ENCODE measurements at places on chromosomes 4 and X.

GRCh38 chr4:101135371-101136010 is 211.8 kb downstream of the PPP3CA start:
- DNase-seq: no peak

DNA sequence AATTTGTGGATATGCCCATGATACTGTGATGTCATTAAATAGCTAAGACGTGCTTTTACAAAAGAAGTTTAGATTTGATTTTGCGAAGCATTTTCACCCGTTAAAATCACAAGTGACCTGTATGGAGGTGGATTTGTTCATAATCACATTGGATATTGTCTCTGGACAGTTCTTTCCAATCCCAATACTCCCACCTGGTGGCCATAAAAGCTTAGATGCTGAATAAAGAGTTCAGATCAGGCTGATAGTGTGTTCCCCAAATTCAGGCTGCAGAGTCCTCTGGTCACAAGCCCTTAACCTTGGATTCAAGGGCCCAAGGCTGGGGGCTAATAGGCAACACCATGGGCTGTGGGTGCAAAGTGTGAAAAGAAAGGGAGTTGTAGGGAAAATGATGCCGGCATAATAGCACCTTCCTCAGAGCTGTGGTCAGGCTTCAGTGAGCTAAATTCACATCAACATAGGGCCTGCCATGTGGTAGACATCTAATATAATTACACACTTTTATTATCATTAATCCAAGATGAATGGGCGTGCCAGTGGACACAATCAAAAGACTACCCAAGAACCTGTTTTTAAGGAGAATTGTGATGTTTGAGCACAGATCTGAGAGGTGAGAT is 28.1 kb downstream of the SMIM43 start:
- DNase-seq: no peak

GRCh38 chrX:154595559-154596249 is 10.8 kb downstream of the CTAG1A start:
- DNase-seq: no peak

GRCh38 chrX:137401092-137401491 is 164.8 kb upstream of the ZIC3 start:
- no peak for DNase-seq

DNA sequence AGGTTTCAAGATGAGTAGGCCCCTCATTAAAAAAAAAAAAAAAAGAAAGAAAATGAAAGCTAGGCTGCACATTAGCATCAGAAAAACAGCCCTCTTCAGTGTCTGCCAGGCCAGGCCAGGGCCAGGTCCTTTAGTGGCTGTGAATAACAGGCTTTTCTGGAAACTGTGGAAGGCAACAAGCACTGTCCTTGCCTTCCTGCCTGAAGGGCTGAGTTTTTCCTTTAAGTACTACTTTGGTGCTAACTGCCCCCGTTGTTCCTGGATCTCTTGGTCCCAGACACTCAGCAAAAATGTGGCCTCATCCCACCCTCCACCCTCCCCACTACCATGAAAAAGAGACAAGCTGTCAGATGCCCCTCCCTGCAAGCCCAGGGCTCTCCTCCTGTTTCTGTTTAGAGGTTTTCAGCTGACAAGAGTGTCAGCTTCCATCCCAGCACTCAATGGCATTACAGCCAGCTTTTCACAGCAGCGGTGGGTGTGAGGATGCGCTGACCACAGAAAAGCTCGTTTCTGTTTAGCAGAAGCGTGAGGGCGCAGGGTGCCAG is 174.2 kb downstream of the NHS start:
- DNase-seq: no peak

- DNase-seq: no peak
Observed at GRCh38 chr4:113541933-113542332, 219.6 kb downstream of the CAMK2D start.

GRCh38 chr4:7843831-7844593 is 95.6 kb downstream of the AFAP1 start:
- peak; percentile 59 for DNase-seq

GRCh38 chr4:8769645-8770517 is 101.8 kb downstream of the HMX1 start:
- no peak for DNase-seq

- no peak for DNase-seq
Observed at GRCh38 chrX:9997041-9997440, 29.9 kb downstream of the CLDN34 start.

DNA sequence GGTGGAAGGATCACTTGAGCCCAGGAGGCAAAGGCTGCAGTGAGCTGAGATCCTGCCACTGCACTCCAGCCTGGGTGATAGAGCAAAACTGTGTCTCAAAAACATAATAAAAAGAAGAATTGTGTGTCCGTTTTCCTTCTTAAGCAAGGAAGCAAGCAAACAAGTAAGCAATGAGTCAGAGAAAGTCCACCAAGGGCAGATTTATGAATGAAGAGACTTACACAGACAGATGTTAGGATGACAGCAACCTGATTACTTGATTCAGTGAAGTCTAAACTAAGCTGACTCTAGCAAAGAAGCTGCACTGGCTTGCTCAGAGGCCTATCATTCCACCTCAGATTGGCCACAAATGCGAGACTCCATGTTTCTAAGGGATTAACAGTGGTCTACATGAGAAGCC is 34.1 kb upstream of the SCML1 start:
- no peak for DNase-seq

- no peak for DNase-seq
Observed at GRCh38 chr4:120622601-120623000, 299.9 kb downstream of the PRDM5 start.

DNA sequence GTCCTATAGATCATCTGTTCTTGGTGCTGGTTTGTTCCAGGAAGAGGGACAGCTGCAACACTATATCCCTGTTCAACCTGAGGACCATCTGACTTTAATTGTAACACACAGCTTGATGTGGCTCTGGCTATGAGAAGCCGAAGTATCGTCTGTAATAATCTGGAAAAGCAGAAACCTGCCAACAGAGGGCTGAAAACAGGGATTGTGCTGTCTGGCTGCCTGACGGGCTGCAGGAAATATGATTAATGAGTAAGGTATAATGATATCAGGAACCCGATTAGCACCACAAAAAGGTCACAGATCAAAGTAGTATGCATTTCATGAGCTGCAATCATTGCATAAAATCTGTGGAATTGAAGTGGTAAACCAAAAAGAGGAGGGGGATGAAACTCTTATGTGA is 170.4 kb upstream of the MAB21L2 start:
- DNase-seq: no peak

DNA sequence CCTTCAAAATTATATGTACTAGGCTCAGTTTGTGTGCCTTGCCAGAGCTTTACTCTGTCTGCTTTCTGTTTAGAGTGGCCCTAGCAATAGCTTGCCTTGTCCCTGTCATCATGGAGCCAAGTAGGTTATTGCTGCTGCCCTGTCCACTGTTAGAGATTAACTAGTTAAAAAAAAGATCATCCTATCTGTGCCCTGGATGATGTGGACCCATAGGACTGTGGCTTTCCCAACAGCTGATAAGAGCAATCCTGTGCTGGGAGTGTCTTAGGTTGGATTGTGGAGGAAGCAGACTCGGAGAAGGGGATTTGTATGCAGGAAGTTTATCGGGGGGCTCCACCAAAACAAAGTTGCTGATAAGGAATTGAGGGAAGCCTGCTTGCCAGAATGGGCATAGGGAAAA is 23.8 kb downstream of the PPP1R2C start:
- no peak for DNase-seq

DNA sequence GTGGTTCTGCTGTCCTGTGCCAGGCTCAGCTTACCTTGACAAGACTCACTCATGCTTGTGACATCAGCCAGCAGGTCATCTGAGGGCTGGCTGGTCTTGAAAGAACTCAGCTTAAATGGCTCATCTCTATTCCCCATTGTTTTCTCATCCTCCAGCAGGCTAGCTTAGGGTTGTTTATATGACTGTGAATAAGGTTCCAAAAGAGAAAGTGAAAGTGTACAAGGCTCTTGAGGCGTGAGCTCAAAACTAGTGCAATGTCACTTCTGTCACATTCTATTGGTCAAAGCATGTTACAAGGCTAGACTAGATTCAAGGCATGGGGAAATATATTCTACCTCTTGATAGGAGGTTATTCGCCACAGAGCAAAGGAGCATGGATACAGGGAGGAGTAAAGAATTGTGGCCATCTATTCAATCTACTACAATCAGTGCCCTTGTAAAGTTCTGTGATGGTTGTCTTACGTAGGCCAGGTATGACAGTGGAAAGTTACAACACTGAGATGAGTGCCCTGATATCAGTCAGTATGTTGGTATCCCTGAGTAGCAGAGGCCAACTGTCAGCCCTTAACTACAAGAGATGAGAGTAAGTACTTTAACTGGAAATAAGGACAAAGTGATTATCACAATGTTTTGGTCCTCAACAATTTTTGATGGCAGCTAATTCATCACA is 19.8 kb upstream of the TMLHE start:
- no peak for DNase-seq

DNA sequence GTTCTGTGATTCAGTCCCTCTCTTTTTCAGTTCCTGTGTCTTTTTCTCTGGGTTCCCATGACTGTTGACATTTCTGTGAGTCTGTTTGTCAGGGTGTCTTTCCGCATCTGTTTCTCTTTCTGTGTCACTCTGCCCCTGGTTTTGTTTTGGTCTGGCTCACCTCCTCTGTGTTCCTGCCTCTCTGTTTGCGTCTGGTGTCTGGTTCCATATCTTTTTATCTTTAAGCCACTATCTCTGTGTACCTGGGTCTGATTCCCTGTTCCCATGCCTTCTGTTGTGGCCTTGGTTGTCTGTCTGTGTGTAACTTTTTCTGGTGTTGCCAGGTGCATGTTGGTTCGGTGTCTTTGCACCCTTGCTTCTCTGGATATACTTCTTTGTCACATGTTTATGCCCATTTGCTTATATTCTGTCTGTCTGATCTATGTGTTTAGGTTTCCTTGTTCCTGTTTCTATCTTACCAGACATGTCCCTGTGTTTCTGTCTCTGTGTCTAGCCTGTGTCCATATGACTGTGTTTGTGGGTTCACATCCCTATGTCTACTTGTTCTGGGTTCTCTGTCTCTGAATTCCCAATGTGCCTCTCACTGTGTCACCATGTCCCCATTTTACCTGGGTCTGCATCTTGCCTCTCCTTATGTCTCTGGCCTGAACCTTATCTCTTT is 50.2 kb downstream of the ITIH6 start:
- no peak for DNase-seq

DNA sequence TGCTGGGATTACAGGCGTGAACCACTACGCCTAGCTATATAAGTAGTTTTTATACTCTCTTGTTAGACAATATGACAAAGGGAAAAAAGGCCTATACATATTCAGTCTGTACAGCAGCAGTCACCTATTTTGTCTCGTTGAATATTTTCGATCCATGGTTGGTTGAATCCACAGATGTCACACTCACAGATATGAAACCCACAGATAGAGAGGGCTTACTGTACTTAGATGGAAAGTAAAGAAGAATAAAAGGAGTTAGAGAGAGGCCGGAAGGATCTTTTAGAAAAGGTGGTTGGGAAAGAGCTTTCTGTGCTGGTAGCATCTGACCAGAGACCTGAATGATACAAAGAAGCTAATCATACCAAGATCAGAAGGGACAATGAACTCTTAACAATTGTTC is 38.3 kb upstream of the SPINK2 start:
- DNase-seq: no peak

DNA sequence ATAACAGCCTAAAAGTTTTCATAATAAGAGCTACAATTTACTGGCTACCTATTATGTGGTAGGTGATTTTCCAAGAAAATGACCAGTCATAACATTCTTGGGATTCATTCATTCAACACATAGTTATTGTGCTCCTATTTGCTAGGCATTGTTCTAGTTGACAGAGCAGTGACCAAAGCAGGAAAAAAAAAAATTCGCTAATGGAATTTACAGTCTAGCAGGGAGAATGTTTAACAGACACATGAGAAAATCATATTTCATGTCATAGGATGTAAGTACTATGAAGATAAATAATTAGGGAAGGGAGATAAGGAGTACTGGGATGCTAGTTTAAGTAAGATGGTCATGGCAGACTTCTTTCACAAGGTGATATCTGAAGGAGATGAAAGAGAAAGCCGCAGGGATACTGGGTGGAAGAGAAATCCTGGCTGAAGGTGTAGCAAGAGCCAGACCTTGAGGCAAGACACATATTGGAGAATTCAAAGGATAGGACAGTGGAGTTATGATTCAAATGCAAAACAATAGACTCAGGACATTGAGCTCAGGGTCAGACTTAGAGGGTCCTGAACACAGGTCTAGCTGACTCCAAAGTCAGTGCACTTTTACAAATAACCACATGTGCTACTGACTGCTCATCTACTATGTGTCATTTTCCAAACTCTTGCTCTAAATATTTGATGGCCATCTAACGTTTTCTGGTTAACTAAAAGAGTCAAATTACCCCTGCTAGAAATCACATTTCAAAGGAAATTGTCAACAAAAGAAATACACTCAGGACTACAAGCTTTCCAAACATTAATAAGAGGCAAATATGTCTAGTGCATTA is 20.4 kb downstream of the SPCS3 start:
- no peak for DNase-seq

- no peak for DNase-seq
Observed at GRCh38 chr4:144347121-144347520, 206.6 kb upstream of the GYPA start.

GRCh38 chrX:15785176-15785750 is 5.0 kb upstream of the ZRSR2 start:
- no peak for DNase-seq

GRCh38 chrX:102808336-102808735 is 87.8 kb downstream of the GPRASP3 start:
- DNase-seq: no peak

DNA sequence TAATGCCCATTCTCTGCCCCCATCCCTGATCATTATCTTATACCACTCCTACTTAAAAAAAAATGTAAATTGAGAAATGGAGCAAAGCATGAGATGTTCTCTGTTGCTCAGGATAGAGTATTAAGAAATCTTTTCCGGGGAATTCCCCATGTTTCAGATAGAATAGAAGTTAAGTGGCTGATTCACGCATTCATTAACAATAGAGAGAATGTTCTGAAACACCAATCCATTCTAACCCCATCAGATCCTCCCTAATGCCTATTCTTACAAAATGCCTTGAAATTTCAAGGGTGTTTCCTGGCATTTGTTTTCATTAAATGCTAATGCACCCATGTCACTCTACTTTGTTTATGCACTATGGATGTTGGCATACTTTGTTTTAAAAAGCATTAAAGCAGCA is 101.1 kb downstream of the AREG start:
- DNase-seq: no peak

DNA sequence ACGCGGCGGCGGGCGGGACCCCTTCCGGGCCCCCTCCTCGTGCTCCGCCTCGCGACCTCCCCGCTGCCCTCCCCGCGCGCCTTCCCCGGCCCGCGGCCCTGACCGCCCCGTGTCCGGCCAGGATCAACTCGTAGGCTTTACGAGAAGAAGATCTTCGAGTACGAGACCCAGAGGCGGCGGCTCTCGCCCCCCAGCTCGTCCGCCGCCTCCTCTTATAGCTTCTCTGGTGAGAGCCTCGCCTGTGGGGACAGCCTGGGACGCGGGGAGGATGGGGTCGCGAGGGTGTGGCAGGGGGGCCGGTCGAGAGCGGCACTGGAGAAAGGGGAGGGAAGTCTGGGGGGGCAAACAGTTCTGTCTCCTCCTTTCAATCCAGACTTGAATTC is 465 bp downstream of the EMD start:
- no peak for DNase-seq

DNA sequence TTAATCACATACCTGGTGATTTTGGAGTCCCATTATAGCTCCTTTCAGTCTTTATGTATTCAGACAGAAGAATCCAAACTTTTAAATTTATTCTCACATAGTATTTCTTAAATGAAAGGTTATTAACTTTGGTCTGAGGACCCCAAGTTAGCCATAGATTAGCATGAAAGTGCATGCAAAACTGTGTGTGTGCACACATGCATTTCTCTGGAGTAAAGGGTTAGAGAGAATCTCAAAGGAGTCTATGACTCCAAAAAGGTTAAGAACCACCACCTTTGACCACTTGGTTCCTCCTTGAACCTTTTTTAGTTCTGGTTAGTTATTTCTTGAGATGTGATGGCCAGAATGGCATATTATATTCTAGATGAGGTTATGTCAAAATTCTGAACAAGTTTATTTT is 102.0 kb downstream of the MGST2 start:
- no peak for DNase-seq
